Activated CD4-positive, alpha-beta T cell treated with anti-CD3 and anti-CD28 coated beads, Interleukin-2, amount 50 U/mL, for 4 hours (primary cell): ENCODE measurements at places on chromosomes 12 and 14.

DNA sequence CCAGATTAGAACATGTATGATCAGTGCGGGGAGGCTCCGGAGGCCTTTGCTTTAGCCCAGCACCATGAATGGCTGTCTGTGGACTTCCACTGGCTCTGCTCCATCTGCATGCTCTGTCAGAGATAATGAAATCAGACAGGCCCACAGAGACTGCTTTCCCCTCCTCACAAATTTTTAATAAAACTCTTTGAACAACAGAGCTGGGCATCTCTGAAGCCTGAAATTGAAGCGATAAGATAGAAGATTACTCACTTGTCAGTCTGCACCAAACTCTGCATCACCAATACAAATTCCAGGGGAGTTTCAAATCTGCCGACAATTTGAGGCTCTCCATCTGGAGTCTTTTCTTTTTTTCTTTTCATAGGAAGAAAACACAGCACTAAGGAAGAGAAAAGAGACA, 110.0 kb downstream of the DYRK2 start:
- DNase-seq: no peak

DNA sequence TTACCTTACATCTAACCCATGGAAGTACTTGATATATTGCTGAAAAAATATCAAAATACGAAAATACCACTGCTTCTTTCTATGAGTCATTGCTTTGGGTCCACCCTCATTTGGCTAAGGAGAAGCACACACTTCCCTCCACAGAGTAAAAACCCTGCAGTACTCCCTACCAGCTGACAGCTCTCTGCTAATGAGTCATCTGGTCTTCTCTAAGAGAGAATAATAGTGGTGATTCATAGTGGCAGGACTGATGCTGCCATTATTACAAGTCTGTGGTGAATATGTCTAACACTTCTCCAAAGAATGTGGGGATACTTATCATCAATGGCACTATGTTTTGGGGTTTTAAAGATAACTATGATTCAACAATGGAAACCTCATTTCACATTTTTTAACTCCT, 90.7 kb downstream of the PPFIA2 start:
- DNase-seq: no peak

GRCh38 chr12:99133401-99133800, 488.3 kb downstream of the APAF1 start:
- no peak for DNase-seq

GRCh38 chr12:92735131-92735721, 32.4 kb downstream of the PLEKHG7 start:
- DNase-seq: no peak
